ENCODE measurements at places on chromosomes 1 and 21.
A peak's percentile ranks its signal among the peaks of the same experiment; 100 is the strongest.

GRCh38 chr1:31715087-31715872, 11.5 kb upstream of the COL16A1 start:
- peak; percentile 42 for DNase-seq

GRCh38 chr1:54609301-54609921, 13.9 kb downstream of the FAM151A start:
- DNase-seq: no peak

- DNase-seq: no peak
These were observed 10.0 kb upstream of the RASSF5 start for GRCh38 chr1:206497363-206497762.

GRCh38 chr1:234655328-234656069, 45.5 kb upstream of the IRF2BP2 start:
- DNase-seq: no peak

DNA sequence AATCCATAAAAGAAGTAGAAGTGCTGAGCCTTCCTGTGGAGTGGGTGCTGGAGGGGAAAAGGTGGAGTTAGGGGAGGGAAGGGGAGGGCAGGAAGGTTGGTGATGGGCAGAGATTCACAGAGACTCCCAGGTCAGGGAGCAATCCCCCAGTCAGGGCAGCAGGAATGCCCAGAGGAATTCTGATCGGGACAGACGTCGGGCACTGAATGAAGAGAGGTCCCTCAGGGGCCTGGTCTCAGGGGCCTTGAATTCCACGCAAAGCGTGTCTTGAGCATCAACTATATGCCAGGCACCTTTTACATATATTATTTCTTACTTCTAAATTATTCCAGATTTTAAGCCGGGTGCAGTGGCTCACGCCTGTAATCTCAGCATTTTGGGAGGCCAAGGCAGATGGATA, 7.2 kb upstream of the PADI1 start:
- DNase-seq: no peak

GRCh38 chr1:6425658-6426057, 1.1 kb downstream of the ESPN start:
- DNase-seq: no peak

DNA sequence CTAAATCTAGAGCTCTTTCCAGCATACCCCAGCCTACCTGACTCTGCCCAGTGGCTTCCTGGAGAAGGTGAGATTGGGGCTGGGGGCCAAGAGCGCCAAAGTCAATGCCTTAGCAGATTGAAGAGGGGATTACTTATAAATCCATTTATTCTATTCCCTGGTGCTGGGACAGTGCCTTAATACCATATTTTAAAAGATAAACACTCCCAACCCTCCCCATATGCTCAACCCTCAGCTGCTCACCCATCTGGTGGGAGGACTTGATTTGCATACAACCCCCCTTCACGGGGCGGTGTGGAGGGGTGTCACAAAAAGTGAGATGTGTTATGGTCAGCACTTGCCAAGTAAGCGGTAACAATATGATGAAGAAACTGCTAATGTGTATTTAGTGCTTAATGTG, 3.2 kb upstream of the DISP3 start:
- DNase-seq: no peak

GRCh38 chr21:38057626-38058025, 141.4 kb upstream of the KCNJ6 start:
- no peak for DNase-seq

DNA sequence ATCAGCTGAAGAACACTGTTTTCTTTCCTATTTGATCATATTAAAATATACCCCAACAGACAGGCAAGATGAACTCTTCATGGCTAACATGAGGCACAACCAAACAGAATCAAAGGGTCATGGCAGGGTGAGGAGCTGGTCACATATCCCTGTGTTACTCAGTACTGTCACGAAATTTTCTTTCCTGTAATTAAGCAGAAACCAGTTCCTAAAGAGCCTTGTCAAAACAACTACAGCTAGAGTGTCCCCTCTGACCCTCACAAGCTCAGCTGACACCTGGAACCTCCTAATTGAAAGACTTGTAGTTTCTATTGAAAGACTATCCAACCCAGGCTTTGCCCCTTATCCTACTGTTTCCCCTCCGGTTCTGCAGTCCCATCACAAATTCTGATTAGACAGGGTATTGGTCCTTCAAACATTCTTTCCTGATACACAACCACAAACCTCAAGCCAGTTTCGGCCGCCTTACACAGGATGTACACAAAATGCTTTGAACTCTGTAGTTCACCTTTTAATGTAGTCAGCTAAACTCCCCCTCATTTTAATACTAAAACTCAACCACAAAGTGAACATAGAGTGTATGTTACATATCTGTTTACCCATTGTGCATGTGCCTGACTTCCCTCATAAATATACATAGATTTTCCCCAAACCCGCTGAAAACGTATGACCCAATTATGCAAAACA, 651.9 kb downstream of the MRPL39 start:
- peak; percentile 12 for DNase-seq

GRCh38 chr1:214425716-214426425, 125.5 kb downstream of the PTPN14 start:
- no peak for DNase-seq

GRCh38 chr1:67097305-67097704, 37.5 kb downstream of the C1orf141 start:
- no peak for DNase-seq

DNA sequence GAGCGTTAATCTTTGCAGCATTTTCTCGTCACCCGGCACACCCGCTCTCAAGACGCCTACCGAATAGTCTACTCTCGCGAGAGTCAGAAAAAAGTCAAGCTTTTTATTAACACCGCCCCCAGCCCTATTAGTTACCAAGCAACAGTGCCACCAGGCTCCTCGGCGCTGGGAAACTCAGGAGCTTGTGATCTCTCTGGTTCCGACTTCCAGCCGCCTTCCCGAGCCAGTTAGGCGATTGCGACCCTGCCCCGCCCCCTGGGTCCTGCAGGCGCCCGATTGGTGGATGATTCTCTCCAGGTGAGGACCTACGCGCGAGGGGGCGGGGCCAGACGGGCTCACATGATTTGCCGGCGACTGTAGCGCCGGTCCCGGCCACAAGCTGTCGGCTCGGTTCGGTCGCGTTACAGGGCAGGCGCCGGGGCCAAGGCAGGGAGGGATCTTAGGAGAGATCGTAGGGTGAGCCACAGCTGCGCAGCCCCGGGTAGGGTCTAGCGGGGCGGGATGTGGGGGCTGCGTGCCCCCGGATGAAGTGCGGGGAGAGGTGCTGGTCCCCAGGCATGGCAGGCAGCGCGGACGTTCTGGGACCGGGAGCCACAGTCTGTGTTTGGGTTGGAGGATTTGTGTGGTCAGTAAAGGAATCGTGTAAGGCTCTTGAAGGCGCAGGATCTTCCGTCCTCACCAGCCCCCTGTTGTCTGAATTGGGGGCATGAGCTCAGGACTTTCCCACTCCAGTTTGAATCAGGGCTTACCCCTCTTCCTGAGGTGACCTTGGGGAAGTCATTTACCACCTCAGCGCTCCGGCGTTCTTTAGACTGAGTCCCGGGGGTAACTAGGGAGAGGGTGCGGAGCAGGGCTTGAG, at the start of gene PFKFB2:
TSS of gene PFKFB2 (plus strand) at position 365 of the 859 bp plus-strand sequence. CDS start 1,443 bp downstream, outside the sequence.
- DNase-seq: peak; percentile 94

All from activated CD4-positive, alpha-beta T cell treated with anti-CD3 and anti-CD28 coated beads, Interleukin-2, Interleukin-6, amounts not matched to agents 100 ng/mL and 50 ng/mL, durations not matched to agents 16 hours and 8 hours (primary cell).